NCI-H1694 (cell line): ENCODE measurements at places on chromosomes 6 and 20.
A peak's percentile ranks its signal among the peaks of the same experiment; 100 is the strongest.

DNA sequence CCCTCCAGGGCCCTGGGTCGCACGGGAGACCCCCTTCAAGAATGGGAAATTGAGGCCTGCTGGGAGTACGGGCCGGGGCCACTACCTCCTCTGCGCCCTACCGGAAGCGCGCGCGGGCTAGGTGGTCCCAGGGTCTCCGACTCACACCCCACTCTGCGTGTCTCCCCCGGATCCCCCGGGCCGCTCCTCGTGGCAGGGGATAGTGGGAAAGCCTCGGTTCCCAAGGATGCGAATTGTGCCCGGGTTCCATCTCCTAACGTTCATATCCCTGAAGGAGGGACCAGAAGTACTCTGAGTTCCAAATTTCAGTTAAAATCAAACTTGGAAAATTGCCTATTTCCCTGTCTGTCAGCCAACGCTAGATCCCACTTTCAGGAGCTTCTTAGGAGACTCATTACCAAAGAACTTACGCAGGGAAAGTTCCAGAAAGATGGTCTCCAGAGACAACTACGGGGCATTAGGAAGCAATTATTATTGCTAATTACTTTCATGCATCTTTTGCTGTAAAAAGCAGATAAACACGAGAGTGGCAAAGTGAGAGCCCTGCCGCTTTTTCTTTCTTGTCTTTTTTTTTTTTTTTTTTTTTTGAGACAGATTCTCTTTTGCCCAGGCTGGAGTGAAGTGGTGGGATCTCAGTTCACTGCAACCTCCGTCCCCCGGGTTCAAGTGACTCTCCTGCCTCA lies 858 bp downstream of the FAM83D start:
- DNase-seq, result no peak

DNA sequence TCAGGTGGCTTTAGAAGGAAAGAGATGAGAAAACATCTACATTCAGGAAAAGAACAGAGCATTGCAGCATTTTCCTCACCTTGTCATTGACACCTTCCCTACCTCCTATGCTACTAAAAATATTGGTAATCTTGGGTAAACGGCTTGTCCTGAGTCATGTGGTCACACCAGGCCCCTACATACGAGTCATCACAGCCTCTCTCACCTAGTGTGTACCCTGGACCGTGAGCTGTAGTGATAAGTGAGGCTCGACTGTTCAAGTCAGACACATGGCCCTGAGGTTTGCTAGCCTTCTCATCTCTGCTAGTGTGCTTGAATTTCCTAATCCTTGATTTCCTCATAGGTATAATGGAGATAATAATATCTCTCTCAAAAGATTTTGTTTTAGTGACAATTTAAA lies 29.6 kb upstream of the TMEM244 start:
- no peak for DNase-seq

GRCh38 chr20:7248281-7249201 lies 481.1 kb downstream of the BMP2 start:
- no peak for DNase-seq

- DNase-seq, result peak; percentile 46
These were observed 87.6 kb downstream of the MAN1A1 start for GRCh38 chr6:119261944-119262284.

DNA sequence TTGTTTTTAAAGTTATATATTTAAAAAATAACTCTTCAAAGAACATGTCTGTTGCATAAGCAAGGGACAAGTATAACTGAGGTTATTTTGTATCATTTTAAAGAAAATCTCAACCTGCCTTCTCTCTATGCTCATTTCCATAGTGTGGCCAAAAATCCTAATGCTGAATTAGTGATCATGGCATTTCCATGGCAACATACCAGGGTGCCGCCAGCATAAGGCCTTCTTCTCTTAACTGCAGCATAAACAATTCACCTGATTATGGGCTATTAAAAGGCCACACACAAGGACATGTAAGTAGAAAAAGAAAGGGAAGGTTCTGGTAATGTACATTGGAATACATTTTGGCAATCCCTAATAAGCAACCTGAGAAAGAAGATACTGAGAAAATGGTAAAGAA lies 95.1 kb upstream of the RNF217 start:
- no peak for DNase-seq

GRCh38 chr6:134427721-134428120 lies 109.8 kb upstream of the SGK1 start:
- DNase-seq, result no peak

DNA sequence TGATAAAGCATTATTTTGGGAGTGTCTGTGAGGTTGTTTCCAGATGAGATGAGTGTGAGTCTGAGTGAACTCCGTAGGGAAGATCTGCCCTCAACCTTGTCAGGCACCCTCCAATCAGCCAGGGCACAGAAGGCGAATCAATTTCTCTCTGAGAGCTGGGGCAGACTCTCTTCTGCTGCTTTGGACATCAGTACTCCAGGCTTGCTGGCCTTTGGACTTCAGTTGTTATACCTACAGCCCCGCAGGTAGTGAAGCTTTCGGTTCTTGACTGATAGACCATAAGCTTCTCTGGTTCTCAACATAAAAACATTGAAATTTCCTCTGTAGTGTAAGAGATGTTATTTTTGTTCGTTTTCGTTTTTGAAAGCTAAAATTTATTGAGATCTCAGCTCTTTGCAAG lies 71.4 kb downstream of the MAFB start:
- DNase-seq, result no peak

DNA sequence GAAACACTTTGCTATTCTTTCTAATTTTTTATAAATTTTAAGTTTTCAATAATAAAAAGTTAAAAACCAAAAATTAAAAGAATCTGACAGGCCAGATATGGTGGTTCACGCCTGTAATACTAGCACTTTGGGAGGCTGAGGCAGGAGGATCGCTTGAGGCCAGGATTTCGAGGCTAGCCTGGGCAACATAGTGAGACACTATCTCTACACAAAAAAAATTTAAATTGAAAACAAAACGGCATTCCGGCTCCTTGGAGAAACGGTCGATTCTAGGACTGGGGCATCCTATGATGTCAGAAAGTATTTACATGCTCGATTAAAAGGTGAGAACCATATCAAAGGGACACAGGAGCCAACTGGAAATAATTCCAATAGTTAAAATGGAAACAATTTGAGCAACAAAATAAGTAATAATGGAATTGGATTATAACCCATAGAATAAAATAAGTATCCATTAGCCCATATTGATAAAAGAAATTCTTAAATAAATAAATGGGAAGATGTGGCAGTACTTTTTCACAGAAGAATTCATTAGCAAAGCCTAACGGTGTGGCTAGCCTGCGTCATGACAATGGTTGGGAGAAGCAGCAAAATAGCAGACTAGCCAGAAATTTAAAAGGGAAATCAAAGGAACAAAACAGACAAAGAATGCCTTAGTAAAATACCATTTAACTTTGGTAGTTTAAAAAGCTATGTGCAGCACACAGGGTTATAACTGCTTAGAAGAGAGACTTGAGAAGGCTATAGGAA lies 21.3 kb downstream of the HLA-E start:
- no peak for DNase-seq

DNA sequence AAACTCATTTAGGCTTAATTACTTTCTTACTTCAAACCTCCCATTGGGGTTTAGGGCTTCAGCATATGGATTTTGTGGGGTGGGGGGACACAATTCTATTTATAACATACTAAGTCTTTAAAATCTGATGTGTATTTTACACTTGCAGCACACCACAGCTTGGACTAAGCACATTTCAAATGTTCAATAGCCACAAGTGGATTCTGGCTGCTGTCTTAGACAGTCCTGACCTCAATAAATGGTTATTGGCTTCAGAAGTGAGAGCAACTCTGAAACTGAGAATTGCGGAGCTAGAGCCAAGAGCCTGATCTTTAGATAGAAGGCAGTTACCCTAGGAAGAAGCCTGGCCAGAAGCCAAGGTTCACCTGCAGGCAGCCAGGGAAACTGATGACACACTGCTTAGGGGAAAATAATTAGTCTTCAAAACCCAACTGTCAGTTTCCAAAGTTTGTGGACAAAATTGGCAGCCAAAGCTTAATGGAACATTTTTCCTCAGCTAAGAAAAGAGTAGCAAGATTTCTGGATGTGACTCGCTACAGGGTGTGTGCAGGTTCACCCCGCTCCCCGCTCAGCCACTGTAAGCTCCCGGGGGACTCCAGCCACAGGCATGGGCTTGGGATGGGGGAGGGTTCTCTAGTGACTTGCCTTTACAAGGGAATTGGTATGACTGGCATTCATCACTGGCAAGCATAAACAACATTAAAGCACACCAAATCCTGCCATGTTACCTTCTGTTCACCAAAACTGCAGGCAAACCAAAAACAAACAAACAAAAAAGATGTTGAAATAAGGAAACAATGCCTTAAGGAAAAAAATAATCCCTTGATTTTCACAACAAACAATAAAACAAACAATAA lies 219.8 kb downstream of the TFAP2A start:
- no peak for DNase-seq

DNA sequence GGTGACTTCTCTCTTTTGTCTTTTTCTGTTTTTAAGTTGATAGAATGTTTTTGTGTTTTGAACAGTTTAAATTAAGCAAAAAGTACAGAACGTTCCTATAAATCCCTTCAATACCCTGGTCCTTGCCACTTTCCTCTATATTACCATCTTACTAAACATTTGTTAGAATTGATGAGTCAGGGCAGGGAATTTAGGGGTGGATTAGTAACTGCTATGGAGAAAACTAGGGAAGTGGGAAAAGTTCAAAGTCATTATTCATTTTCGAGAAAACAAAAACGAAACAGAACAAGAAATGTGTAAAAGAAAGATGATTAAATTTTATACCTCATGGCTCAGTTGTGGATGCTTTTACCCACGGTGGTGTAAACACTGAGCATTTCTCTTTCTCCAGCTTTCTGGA lies 240.4 kb upstream of the SULF2 start:
- DNase-seq, result no peak

DNA sequence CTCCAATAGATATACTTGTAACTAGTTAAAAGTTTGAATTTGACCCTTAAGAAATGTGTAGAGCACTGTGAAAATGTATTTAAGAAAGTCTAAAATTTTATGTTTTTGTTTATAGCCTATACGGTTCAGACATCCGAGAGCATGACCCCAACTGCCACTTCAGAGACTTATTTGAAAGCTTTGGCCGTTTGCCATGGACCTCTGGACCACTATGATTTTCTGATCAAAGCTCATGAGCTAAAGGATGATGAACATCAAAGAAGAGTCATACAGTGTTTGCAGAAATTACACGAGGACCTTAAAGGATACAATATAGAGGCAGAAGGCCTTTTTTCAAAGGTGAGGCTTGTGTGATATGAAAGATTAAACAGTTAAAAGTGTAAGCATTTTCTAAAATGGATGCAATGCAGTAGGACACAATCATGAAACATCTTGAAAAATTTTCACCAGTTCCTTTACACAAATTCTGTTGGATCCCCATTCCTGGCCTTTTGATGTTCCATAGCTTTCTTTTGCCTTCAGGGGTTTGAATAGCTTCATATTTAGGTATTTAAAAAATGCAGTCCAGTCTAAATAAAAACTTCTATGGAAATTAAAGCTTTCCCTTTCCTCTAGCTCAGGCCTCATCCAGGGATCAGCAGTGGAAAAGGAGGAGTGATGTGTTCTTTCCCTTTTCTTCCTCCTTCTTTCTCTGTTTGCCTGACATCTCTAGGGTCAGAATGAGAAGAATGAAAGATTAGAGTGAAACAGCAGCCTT lies 29.0 kb downstream of the AFG1L start:
- no peak for DNase-seq

DNA sequence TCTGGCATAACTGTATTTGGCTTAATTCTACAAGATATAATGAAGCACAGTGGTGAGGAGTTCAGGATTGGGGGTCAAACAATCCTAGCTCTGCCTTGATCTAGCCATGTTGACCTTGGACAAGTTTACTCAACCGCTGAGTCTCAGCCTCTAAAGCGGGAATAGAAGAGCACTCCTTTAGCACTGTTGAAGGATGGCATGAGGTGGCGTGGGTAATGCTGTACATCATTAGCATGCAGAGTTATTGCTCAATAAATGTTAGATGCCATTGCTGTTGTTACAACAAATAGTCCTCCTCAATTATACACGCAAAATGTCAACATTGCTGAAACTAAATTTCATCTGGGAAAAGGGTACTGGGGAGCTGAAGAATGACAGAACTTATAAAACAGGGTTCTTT lies 78.6 kb downstream of the KIF13A start:
- no peak for DNase-seq

DNA sequence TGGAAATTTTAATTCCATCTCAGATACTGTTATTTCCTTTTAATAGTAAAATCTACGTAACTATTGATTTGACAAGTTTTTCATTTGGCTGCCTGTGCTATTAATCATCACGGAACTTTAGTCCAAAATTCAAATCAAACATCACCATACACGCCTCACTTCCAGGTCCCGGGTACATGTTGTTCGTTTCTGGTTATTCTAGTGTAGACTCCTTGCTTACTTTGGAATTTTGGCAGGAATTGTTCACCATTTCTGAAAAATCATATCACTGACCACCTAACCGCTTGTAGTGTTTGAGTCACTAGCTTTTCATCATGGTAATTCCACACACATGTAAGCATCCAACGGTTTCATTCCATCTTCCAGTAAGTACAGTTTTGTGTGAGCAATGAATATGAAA lies 98.0 kb upstream of the NHSL1 start:
- no peak for DNase-seq

GRCh38 chr20:58475466-58475865 lies 39.7 kb downstream of the APCDD1L start:
- DNase-seq, result no peak
